ENCODE measurements at places on chromosomes 2 and 18.
A peak's percentile ranks its signal among the peaks of the same experiment; 100 is the strongest.

GRCh38 chr18:41955688-41956087, 654 bp downstream of the PIK3C3 start:
- DNase-seq, result no peak

DNA sequence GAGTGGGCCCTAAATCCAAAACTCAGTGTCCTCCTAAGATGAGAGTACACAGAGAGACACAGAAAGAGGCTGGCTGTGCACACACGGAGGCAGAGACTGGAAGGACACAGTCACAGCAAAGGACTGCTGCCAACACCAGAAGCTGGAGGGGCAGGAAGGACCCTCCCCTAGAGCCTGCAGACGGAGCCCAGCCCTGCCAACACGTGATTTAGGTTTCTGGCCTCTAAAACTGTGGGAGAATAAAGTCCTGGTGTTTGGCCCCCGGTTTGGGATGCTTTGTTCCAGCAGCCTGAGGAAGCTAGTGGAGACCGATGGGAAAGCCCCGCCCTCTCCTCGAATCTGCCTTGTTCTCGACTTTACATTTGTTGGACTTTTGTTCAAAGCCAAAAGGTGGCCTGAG, 10.6 kb downstream of the CNDP1 start:
- DNase-seq, result no peak

GRCh38 chr18:44788334-44788733, 107.6 kb downstream of the SETBP1 start:
- no peak for DNase-seq

DNA sequence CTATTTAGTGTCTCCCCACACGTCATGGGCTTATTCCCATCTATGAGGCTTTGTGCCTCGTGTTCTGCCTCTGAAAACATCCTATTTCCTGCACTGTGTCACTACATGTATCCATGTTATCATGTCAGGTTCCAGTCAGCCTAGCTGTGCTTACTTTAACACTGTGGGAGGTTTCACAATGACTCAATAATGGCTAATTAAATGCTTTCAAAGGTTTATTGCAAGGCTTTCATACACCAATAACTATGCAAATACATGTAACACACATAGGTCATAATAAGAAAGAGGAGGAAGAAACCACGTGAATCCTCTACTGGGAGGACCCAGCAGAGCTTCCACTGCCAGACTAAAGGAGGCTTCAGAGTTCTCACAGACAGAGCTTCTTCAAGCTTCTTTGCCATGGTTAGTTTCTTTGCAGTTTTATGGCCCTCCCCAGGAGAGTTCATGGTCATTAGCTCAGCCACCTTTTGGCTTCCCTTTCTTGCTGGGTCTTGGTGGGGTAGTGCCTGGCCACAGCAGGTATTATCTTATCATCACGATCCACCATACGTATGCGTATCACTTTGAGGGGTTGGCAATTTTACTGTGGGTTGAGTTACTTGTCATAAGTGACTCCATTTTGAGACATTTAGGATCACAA, 5.1 kb upstream of the COLEC12 start:
- no peak for DNase-seq

DNA sequence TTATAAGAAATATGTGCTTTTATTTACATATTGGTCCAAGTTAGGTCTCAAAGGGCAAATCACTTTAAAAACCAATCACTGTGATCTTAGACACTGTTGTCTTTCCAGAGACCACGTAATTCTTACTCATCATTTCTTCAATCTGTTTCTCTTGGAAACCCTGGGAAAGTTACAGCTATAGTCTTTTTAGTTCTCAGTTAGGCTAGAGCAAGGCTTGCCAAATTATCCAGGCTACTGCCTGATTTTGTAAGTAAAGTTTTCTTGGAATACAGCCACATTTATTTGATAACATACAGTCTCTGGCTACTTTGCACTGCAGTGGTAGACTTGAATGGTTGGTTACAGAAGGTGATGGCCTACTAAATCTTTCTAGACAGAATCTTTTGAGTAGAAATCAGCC, 106.0 kb downstream of the KIAA1328 start:
- DNase-seq, result no peak

- DNase-seq, result no peak
Measured at GRCh38 chr2:239355724-239356123, 45.1 kb downstream of the HDAC4 start.

GRCh38 chr2:203586206-203586605, 51.1 kb upstream of the RAPH1 start:
- DNase-seq, result no peak

- no peak for DNase-seq
Measured at GRCh38 chr18:58005011-58005410, 39.0 kb upstream of the NEDD4L start.

DNA sequence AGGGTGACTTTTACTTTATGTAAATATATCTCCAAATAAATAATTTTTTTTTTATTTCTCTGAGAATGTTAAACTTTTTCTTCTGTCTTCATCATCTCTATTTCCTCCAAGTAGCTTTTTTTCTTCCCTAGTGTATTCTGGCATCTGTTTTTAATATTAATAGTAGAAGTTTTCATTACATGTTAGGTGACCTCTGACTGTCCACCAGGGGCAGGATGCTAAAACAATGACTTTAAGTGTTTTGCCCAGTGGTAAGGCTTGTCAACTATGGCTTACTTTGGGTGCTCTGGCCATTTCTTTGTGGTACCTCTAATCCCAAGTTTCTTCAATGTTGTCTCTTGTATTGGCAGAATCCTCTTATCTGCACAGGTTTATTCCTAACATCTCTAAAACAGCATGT, 127.1 kb downstream of the SRBD1 start:
- DNase-seq, result no peak

DNA sequence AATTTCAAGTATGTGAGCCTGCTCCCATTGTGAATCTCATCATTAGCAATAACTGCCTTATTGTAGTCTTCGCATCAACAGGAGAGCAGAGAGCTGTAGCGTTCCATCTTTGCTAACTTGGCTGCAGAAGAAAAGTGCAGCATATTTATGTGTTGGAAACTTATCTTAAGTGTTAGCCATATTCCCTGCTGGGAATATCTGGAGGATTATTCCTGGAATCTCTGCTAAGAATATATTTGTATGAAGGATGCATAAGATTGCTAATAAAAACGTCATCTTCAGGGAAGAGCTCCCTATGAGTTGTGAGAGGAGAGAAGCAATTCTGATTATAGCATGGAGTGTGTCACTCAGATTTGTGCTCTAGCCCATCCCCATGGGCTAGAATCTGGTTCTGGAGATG, 115.1 kb upstream of the REG3G start:
- no peak for DNase-seq

GRCh38 chr2:172972005-172972619, 103.5 kb upstream of the MAP3K20 start:
- no peak for DNase-seq

GRCh38 chr2:221434142-221434541, 138.0 kb downstream of the EPHA4 start:
- no peak for DNase-seq

DNA sequence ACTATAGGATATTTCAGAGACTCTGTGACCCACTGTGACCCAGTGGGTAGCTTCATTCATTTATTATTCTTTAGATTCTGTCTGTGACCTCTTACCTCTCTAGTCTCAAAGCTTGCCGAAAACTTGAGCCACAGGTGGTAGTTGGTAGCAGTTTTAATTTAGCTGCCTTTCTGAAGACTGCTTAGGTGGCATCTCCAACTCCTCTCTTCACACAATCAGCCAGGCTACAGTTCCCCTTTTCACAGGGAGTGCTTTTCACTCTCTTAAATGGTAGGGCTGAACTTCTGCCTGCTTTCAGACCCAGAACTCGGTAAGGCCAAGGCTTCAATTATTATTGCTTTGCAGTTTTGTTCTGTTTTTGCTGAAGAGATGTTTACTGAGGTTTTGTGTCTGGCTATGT, 349.6 kb downstream of the ARL6IP6 start:
- DNase-seq, result no peak

DNA sequence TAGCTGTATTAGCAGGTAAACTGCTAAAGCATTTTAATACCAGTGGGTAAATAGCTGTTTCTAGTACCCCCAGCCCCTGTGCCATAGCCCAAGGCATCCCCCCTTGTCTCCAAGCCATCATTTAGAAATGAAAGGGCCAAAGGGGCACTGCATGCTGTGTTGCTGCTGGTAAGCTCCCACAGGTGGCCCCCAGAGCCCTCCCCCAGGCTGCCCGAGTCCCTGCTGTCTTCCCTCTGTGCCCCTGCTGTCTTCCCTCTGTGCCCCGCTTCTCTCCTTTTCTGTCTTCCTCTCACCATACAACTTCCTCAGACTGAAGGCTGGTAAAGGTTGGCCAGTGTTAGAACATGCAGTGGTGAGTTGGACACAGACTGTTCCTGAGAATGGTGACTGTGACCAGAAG, 42.1 kb downstream of the ZAP70 start:
- no peak for DNase-seq

- peak; percentile 25 for DNase-seq
Measured at GRCh38 chr2:217785544-217786045, 217.2 kb downstream of the TNS1 start.

DNA sequence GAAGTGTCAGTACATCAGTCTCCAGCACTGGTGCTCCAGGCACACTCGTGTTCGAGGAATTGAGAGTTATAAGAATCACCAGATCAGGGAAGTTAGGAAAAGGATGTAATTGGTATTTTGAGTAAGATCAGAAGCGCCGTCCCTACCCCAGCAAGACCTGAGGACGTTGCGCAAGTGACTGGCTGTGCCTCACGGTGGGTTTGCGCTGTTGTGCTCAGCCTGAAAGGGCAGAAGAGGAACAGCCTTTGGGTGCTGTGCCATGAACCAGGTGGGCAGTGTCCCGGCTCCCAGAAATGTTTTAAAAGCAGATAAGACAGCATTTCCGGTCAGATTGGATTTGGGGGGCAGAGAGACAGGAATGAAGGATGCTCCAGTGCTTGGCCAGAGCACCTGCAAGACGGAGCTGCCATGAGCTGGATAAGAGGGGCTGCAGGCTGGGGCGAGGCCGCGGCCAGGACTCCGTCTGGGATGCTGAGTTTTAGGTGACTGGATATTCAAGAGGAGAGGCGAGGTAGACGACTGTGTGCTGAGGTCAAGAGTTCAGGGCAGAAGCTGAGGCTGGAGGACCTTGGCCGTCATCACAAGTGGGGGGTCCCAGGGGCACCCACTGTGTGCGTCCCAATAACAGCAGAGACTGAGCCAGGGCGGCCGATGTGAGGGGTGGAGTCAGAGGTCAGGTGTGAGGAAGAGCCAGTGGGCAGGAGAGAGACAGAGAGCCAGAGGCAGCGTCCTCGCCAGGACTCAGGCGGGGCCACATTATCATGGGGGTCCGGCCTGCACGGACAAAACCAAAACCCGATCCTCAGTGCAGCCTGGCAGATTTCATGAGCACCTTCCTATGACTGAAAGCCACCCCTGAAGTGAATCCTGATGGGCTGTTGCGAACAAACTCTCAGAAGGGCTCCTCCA, 77.7 kb upstream of the ALKAL2 start:
- DNase-seq, result no peak

DNA sequence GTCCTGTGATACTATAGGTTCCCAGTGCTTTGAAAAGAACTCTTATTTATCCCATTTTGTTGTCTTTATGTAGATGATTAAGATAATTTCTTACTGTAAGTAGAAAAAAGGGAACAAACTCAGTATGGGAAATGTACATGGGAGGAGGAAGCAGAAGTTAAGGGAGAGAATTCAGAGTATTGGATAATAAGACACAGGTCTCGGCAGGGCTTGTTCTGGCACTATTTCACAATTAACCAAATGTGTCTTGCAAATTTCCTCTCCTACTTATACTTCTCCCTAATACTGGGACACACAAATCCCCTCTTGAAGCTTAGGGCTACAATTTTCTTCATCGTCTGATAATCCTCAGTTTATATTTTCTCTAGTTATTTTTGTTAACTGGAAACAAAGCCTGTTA, 744.0 kb downstream of the ADCYAP1 start:
- no peak for DNase-seq

DNA sequence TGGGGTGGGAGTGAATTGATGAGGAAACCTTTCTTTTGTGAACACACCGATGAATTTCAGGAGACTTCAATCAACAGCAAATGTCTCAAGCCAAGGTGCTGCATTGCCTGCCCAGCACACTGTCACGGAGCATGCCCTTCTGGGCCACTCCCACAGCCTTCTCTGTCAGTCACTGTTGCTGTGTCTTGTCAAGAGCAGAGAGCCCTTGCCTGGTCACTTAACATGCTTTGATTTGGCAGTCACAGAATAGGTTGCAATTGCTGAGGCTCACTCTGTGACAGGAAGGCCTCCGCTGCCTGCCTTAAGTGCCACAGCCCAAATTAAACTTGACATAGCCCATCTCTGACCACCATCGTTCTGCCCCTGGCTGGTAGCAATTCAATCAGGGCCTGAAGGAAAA, 225.4 kb downstream of the PID1 start:
- DNase-seq, result no peak

- DNase-seq, result no peak
Measured at GRCh38 chr2:129374452-129374851, 605.0 kb upstream of the RAB6C start.

DNA sequence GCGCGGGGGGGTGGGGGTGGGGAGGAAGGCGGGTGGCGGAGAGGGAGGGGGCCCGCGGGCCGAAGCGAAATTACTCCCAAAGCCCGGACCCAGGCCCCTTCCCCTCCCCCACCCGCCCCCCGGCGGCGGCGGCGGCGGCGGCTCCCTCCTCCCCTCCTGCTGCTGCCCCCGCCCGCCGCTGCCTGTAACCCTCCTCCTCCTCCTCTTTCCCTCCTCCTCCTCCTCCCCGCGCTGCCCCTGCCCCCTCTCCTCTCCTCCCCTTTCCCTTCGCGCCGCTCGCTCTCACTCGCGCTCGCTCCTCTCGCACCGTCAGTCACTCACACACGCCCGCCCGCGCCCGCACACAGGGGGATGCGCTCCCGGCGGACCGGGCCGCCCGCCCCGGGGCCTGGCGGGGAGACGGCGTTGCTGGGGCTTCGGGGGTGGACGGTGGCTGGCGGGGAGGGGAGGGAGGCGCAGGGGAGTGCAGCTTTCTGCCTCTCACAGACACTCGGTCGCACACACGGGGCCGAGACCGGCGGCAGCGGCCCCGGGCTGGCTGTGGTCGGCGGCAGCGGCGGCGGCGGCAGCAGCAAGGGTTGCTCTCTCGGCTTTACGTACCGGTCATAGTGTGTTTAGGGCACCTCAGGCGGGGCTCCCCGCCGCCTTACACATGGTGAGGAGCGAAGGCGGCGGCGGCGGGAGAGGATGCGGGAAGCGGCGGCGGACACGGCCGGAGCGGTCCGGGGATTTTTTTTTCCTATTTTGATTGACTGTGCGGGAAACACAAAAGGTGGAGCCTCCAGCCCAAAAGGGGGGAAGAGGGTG, 405 bp downstream of the SP3 start:
- peak; percentile 82 for DNase-seq

- DNase-seq, result no peak
Measured at GRCh38 chr2:166673986-166674385, 179.9 kb upstream of the SCN7A start.

- no peak for DNase-seq
Measured at GRCh38 chr2:39778233-39778632, 825 bp downstream of the THUMPD2 start.

- DNase-seq, result no peak
Measured at GRCh38 chr2:65880436-65880835, 448.0 kb upstream of the SPRED2 start.

GRCh38 chr2:176599796-176600485, 330.7 kb downstream of the MTX2 start:
- no peak for DNase-seq
